ENCODE measurements at places on chromosomes 3 and 15.

- no peak for DNase-seq
Measured at GRCh38 chr15:58409861-58410260, 21.9 kb upstream of the LIPC start.

DNA sequence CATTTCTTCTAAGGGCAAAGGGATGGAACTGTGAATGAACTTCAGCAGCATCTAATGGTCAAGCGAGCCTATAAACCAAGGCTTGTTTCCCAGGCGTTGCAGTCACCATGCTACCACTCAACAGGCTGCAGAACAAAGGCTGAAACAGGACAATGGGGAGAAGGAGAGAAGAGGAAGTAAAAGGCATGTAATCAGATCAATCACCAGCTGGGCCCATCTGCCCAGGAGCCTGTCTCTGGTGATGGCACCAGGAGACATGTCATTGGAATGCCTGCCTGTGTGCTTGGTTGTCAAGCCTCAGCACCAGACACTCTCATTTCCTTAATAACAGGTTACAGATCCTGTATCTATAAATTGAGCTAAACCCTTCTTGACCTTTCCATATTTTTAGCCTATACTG, 81.7 kb upstream of the UMPS start:
- no peak for DNase-seq

GRCh38 chr15:99176757-99177156, 71.9 kb downstream of the SYNM start:
- no peak for DNase-seq

- DNase-seq, result no peak
Measured at GRCh38 chr15:33344111-33344510, 33.3 kb downstream of the RYR3 start.

DNA sequence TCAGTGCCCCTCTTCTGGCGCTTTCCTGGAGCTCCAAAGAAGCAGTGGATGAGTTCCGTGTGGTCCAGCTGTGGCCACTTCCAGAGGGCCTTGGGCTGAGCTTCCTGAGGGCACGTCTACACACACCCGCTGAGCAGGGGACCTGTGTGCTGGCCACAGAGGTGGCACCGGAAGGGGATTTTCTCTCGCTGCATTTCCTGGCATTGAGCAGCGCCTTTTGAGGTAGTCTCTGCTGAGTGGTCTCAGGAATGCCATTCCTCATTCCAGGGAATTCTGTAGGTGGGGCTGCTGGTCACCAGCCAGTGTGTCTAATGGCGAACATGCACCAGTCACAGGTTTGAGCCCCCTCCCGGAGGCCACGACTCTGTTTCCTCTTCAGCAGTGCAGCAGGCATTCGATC, 48.1 kb downstream of the AMOTL2 start:
- no peak for DNase-seq

DNA sequence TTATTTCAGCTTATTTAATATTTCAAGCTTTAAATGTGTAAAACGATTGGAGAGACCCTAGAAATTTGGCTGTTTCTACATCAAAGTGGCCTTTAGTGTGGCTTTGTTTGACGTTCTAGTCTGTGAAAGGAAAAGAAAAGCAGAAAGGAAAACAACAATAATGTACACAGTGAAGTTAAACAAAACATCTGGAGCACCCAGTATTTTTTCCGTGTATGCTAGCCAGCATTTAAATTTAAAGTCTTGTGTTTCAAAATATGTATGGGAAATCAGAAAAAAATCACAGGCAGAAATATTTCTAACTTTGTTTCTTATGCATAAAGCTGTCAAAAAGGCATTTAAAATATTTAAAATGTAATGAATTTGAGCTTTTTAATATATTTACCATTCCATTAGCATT, 218.1 kb downstream of the NAALADL2 start:
- DNase-seq, result no peak

DNA sequence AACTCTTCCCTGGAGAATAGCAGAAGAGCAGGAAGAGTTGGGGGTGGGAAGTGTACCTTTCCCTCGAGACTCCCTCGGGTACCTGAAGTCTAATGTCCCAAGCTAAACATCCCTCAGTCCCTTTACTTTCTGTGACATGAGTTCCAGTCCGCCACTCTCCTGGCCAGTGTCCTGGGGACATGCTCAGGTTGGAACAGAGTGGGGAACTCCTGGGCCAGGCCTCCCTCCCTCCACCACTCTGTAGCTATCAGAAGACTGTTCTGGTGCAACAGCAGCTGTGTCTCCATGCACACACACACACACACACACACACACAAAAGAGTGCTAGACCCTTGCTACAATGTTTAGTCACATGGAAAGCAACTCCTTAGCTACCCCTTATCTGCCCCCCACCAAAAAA, 155.0 kb upstream of the HES1 start:
- no peak for DNase-seq

- DNase-seq, result no peak
Measured at GRCh38 chr3:60652829-60653228, 598.4 kb downstream of the FHIT start.

- no peak for DNase-seq
Measured at GRCh38 chr3:128784232-128784631, 58.2 kb downstream of the RAB7A start.

DNA sequence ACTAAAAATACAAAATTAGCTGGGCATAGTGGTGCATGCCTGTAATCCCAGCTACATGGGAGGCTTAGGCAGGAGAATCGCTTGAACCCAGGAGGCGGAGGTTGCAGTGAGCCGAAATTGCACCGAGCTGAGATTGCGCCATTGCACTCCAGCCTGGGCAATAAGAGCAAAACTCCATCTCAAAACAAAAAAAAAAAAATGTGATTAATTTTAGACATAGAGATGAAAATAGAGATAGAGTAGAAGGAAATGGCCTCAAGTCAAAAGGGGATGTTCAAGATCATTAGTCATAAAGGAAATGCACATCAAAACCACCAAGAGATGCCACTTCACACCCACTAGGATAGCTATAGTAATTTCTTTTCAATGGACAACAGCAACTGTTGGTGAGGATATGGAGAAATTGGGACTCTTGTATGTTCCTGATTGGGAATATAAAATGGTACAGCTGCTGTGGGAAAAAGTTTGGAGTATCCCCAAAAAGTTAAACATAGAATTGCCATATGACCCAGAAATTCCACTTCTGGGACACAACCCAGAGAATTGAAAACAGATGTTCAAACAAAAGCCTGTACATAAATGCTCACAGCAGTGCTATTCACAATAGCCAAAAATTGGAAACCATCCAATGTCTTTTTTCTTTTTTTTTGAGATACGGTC, 55.4 kb downstream of the ABHD2 start:
- no peak for DNase-seq

- no peak for DNase-seq
Measured at GRCh38 chr3:9168241-9168741, 81.2 kb downstream of the SRGAP3 start.
